SK-N-SH (cell line): ENCODE measurements at places on chromosomes 12 and 14. TPM values are rescaled to one million over a fixed set of nuclear protein-coding genes. Genes with fewer than 3 reads are reported as not detected.
A peak's percentile ranks its signal among the peaks of the same experiment; 100 is the strongest.

GRCh38 chr12:89451841-89452251 lies 72.8 kb downstream of the GALNT4 start:
- H3K4me1 ChIP-seq: peaks cover 18% of the 10 kb centered on the region
- H3K36me3 ChIP-seq: no peaks in the 10 kb centered on the region
- H3K4me3 ChIP-seq: no peak overlapping the region
- DNase-seq: no peak
- H3K27me3 ChIP-seq: no peaks in the 10 kb centered on the region
- H3K27ac ChIP-seq: peak overlapping the region; percentile 87

- peak overlapping the region; percentile 83 for H3K27ac ChIP-seq
- DNase-seq: no peak
- no peaks in the 10 kb centered on the region for H3K27me3 ChIP-seq
- no peak overlapping the region for H3K4me3 ChIP-seq
- H3K4me1 ChIP-seq: peaks cover 14% of the 10 kb centered on the region; the same call in 1 of the 2 replicates
- H3K36me3 ChIP-seq: no peaks in the 10 kb centered on the region
Observed at GRCh38 chr12:107503129-107503855, 182.3 kb upstream of the PWP1 start.

The FAM222A gene
- polyA plus RNA-seq: 1.6 and 4.2 TPM in 2 replicates

DNA sequence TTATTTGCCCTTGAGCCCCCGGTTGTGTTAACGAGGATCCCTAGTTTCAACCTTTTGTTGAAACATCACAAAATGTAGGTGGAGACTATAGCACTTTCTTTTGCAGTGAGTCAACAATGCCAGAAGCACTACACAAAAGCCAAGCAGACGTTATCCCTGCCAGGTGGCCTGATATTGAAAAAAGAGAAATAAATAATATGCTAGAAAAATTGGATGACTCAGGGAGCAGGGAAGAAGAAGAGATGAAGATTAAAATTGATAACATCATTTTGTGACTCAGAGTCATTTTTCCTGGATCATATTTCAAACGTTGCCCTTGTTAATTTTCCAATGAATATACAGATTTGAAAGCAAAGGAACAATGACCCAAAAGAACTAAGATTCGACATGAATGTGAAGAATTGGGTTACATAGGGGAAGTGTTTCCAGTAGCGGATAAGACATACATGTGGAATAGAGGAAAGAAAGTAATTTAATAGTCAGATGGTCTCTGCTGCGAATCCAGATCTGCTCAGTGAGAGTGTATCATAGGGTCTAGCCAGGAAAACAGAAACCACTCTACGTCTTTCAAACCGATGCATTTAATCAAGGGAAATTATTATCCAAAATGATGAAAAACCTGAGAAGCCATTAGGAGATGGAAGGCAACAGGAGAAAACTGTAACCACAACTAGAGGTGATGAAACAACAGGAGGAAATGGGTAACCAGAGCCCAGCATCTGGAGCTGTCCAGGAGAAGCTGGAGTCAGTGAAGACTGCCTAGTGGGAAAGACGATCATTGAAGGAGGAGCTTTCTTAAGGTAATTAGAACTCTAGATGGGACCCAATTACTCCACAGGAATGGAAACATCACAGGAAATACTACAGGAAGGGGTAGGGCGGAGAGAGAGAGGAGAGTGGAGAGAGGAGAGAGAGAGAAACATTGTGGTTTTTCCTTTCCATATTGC lies 57.9 kb downstream of the RERG start:
- H3K27me3 ChIP-seq: no peaks in the 10 kb centered on the region; the same call in 1 of the 2 replicates
- no peak overlapping the region for H3K27ac ChIP-seq
- no peak for DNase-seq
- H3K4me3 ChIP-seq: no peak overlapping the region
- H3K4me1 ChIP-seq: no peaks in the 10 kb centered on the region
- no peaks in the 10 kb centered on the region for H3K36me3 ChIP-seq

- H3K36me3 ChIP-seq: no peaks in the 10 kb centered on the region
- no peaks in the 10 kb centered on the region for H3K4me1 ChIP-seq
- H3K27me3 ChIP-seq: no peaks in the 10 kb centered on the region
- H3K4me3 ChIP-seq: no peak overlapping the region
Observed at GRCh38 chr12:105980085-105980484, 158.7 kb downstream of the NUAK1 start.

- no peaks in the 10 kb centered on the region; the same call in 1 of the 2 replicates for H3K4me1 ChIP-seq
- peak; percentile 37 for DNase-seq
- H3K27me3 ChIP-seq: no peaks in the 10 kb centered on the region
Observed at GRCh38 chr12:107990325-107990724, 138.8 kb upstream of the WSCD2 start.

The MYL2 gene
- polyA plus RNA-seq: not detected in 2 replicates

- H3K36me3 ChIP-seq: peaks cover 2% of the 10 kb centered on the region
- DNase-seq: no peak
- H3K27me3 ChIP-seq: no peaks in the 10 kb centered on the region
- H3K4me1 ChIP-seq: peaks cover 10% of the 10 kb centered on the region; the same call in 1 of the 2 replicates
Observed at GRCh38 chr12:27009881-27010301, 4.3 kb downstream of the TM7SF3 start.

- H3K4me1 ChIP-seq: no peaks in the 10 kb centered on the region; the same call in 1 of the 2 replicates
- no peak overlapping the region for H3K27ac ChIP-seq
- no peak overlapping the region for H3K4me3 ChIP-seq
- H3K36me3 ChIP-seq: no peaks in the 10 kb centered on the region
Observed at GRCh38 chr14:24483604-24484252, 24.3 kb downstream of the CMA1 start.

The MYRFL gene
- polyA plus RNA-seq: not detected in 2 replicates

GRCh38 chr12:57813971-57814772 lies 4.4 kb downstream of the AVIL start:
- no peak overlapping the region for H3K4me3 ChIP-seq
- peaks cover 16% of the 10 kb centered on the region; the same call in 1 of the 2 replicates for H3K36me3 ChIP-seq
- no peaks in the 10 kb centered on the region for H3K4me1 ChIP-seq

The CLEC7A gene
- not detected in 2 replicates for polyA plus RNA-seq

DNA sequence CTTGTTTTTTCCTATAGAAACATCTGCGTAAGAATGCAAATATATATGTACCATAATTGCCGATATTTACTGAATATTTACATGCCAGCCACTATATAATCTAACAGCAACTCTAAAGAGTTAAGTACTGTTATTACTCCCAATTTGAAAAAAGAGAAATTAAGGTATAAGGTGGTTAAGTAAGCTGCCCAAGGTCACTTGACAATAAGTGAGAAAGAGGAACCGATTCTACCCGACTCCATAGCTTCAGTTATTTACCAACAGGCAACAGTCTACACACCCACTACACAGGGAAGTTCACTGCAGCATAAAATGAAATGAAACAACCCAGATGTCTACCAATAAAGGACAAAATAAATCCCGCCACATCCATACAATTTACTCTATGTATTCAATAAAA lies 1.1 kb downstream of the MIS18BP1 start:
- no peaks in the 10 kb centered on the region for H3K27me3 ChIP-seq
- no peaks in the 10 kb centered on the region for H3K36me3 ChIP-seq
- peak overlapping the region; percentile 68 for H3K4me3 ChIP-seq
- H3K4me1 ChIP-seq: no peaks in the 10 kb centered on the region; the same call in 1 of the 2 replicates

- DNase-seq: no peak
- H3K4me3 ChIP-seq: no peak overlapping the region
- peaks cover 24% of the 10 kb centered on the region for H3K36me3 ChIP-seq
- no peak overlapping the region for H3K27ac ChIP-seq
Observed at GRCh38 chr12:78018171-78018910, 187.6 kb downstream of the NAV3 start.

DNA sequence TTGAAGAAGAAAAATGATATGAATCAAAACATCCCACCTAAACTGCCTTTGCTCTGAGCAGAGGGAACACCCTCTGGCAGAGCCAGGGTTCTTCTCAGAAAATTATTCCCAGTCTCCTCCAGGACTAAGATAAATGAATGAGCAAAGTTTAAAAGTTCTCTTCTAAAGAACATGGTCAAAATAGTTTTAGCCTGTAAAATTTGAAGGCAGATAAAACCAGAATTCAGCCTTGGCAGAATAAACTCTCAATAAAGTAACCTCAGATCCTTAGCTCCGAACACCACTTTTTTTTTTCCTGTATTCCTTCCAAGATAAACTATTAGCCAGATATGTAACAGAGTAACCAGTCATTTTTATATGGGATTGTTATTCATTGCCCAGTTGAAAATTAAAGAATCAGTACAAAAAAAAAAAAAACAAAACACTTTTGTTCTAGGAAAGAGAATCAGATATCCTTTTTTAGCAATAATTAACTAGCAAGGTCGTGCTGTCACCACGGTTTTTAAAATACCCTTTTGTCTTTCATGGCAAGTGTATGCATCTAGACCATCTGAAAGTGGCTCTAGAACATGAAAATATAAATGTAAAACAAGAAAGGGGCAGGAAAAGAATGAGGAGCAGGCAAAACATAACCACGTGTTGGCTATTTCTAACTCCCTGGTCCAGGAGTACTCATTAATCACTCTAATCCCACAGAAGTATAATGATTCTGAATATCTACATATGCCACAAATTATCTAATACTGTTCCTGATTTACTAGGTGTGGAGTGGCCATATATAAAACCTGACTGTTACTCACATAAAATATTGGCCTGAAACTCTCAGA lies 60.8 kb downstream of the CAPZA3 start:
- no peaks in the 10 kb centered on the region for H3K36me3 ChIP-seq
- DNase-seq: no peak
- H3K4me3 ChIP-seq: no peak overlapping the region
- H3K27ac ChIP-seq: no peak overlapping the region
- H3K4me1 ChIP-seq: 0 out of 2 replicates have a peak, but pooled peaks cover 4% of the 10 kb centered on the region

The FOXN4 gene
- 0.03 and 0.10 TPM in 2 replicates for polyA plus RNA-seq

DNA sequence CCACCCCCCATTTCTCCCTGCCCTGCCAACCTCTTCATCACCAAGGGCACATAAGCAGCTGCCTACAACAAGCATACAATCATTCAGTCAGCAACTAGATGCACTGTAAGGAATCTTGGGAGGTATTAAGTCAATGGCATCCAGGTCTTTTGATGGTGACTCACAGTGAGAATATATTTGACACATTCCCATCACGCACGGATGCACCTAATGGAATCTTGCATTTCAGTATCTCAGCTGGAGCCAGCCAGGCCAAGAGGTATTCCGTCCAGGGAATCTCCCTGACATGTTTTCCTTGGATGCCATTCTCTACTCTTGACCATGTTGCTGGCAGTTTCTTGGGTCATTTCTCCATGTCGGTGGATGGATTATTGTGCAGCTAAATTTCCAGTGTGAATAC lies 73.9 kb upstream of the CAPRIN2 start:
- no peaks in the 10 kb centered on the region for H3K36me3 ChIP-seq
- H3K4me1 ChIP-seq: no peaks in the 10 kb centered on the region
- H3K4me3 ChIP-seq: no peak overlapping the region
- H3K27ac ChIP-seq: no peak overlapping the region

DNA sequence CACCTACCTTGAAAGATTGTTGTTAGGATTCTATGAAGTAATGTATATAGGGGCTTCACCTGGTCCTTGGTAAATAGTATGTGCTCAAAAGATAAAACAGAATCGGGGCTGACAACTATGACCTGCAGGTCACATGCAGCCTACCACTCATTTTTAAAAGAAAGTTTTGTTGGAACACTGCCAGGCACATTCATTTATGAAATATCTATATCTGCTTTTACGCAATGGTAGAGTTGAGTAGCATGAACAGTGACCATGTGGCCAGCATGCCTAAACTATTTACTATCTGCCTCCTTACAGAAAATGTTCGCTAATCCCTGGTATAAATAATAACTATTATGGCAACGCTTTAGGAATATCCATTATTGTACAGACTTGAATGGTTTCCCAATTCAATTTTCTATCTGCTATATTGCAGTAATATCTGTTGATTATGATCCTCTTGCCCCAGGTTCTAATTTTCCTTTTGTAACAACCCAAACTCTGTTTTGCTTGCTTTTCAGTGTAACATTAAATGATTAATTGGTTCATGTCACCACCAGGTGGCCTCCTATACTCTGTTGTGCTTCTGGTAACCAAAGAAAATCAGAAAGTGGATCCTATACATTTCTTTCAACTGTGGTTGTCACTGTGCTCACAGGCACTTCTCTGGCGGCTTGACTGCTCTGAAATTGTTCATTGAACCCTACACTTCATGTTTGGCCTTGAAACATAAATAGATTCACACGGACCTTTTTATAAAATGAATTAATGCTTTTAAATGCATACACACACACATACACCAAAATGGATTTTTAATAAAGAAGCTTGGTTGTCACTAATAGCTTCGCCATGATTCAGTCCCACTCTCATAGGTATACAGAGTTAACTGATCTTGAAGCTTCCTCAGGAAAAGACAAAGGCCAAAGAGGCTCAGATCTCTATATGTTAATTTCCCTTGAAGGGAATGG lies 227.7 kb upstream of the NPAS3 start:
- peak; percentile 29 for DNase-seq
- H3K36me3 ChIP-seq: no peaks in the 10 kb centered on the region
- H3K27ac ChIP-seq: no peak overlapping the region

The SYT1 gene
- 12.7 and 17.0 TPM in 2 replicates for polyA plus RNA-seq

- no peaks in the 10 kb centered on the region for H3K27me3 ChIP-seq
- no peaks in the 10 kb centered on the region; the same call in 1 of the 2 replicates for H3K4me1 ChIP-seq
- no peaks in the 10 kb centered on the region for H3K36me3 ChIP-seq
- no peak for DNase-seq
- no peak overlapping the region for H3K4me3 ChIP-seq
- no peak overlapping the region for H3K27ac ChIP-seq
Observed at GRCh38 chr14:104016873-104017650, 68.4 kb upstream of the ASPG start.

DNA sequence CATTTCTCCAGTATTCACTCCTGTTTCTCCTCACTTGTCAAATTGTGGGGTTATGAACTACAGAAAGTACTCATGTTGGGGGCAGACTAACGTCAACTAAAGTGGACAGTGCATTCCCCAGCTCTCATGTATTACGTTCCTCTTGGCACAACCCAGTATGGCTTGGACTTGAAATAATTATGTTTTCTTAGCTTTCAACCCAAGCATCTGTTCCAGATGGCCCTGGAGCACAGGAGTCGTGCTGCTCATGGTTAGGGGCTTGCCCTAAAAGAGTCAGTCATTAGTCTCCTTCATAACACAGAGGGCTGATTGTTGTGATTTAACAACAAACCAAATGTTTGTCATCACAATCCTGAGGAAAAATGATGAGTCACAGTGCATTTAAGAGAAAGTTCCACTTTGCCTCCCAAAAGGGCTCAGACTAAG lies 154.4 kb downstream of the RPAP3 start:
- no peak overlapping the region for H3K4me3 ChIP-seq
- no peaks in the 10 kb centered on the region for H3K27me3 ChIP-seq
- H3K27ac ChIP-seq: no peak overlapping the region
- H3K4me1 ChIP-seq: no peaks in the 10 kb centered on the region
- H3K36me3 ChIP-seq: no peaks in the 10 kb centered on the region

DNA sequence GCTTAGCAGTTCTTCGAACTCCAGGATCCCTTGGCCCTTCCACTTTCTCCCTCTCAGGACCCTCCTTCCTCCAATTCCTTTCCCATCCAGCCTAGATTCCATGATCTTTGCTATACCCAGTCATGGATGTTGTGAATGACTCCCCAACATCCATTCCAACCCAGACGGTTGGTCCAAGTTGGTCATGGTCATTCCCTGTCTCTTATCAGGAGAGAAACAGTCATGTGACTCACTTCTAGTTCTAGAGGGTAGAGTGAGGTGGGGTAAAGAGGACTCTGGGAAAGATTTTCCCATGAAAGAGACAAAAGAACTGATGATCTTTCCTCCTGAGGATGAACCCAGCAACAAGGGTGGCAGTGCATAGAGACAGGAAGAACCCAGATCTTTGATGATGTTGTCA lies 9.2 kb upstream of the P2RX7 start:
- no peak overlapping the region for H3K4me3 ChIP-seq
- no peak overlapping the region for H3K27ac ChIP-seq
- DNase-seq: no peak
- H3K4me1 ChIP-seq: no peaks in the 10 kb centered on the region
- H3K27me3 ChIP-seq: no peaks in the 10 kb centered on the region; the same call in 1 of the 2 replicates
- no peaks in the 10 kb centered on the region for H3K36me3 ChIP-seq
